Retinal pigment epithelial cell (primary cell): ENCODE measurements at places on chromosomes 16 and 17.

- DNase-seq = no peak
Measured at GRCh38 chr16:31008149-31008548, 2.3 kb downstream of the STX1B start.

GRCh38 chr17:9842057-9842758 is 16.5 kb downstream of the GLP2R start:
- peak; percentile 39 for DNase-seq

DNA sequence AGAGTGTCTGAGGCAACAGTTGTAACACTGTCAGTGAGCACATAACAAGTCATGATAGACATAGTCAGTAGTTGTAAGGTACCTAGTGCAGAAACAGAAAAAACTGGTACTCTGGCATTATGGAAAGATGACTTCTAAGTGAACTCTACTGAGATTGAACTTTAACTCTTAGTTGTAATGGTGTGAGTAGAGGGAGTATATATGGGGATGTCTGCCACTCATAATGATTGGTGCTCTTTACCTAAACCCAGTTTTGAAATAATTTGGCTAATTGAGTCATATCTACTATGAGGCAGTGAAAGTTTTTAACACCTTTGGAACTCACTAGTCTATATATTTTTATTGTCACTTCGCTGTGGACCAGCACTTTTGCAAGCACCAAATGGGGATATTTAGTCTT is 6.6 kb downstream of the NLK start:
- DNase-seq = no peak

DNA sequence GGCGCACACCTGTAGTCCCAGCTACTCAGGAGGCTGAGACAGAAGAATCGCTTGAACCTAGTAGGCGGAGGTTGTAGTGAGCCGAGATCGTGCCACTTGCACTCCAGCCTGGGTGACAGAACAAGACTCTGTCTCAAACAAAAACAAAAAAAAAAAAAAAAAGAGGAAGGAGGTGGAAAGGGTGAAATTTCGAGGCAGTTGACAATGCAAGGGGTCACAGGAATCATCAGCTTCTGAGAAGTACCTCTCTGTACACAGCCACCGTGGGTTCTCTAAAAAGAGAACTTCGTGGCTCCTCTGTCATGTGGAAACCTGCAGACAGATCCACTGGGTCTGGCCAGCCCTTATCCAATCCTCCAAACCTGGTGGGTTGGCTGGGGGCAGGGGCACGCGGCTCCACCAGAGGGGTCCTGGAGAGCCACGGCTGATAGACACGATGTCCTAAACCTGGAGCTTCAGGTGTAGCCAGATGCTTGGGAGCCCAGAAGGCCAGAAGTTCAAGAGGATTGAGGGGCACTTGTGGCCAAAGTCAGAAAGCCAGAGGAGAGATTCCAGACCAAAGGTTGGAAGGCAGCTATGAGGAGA is 540 bp upstream of the CD300LF start:
- no peak for DNase-seq

DNA sequence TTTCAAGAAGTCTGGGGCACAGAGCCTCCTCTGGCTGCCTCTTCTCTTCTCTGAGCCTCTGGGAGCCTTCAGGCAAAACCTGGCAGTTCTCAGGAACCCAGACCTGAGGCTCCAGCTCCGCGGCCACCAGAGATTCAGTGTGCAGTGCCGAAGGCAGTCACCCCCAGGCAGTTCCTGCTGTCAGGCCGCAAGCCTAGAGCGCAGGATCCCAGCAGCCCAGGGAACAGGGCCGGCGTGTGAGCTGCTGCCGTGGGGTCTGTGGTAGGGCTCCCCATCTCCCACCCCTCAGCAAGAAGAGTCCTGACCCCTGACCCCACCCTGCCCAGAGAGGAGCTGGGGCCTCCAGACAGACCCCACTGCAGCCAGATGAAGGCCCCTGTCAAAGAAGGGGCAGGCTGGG is 78.2 kb downstream of the AMFR start:
- no peak for DNase-seq

- peak; percentile 84 for DNase-seq
Measured at GRCh38 chr17:33451221-33451620, 158.1 kb upstream of the ASIC2 start.

DNA sequence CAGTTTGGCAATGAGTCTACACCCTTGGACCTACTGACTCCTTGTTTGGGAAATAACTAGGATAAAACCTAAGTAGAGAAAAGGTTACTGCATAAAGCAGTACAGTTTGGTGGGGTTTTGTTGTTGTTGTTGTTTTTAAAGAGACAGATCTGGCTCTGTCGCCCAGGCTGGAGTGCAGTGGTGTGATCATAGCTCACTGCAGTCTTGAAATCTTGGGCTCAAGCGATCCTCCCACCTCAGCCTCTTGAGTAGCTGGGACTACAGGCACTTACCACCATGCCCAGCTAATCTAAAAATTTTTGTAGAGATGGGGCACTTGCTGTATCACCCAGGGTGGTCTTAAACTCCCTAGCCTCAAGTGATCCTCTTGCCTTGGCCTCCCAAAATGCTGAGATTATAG is 1.2 kb downstream of the PDP2 start:
- DNase-seq = no peak

GRCh38 chr17:29661213-29661612 is 38.5 kb upstream of the CORO6 start:
- DNase-seq = no peak

GRCh38 chr16:89472711-89473075 is 17.7 kb downstream of the ANKRD11 start:
- no peak for DNase-seq

- no peak for DNase-seq
Measured at GRCh38 chr16:78252757-78253156, 153.3 kb downstream of the WWOX start.

DNA sequence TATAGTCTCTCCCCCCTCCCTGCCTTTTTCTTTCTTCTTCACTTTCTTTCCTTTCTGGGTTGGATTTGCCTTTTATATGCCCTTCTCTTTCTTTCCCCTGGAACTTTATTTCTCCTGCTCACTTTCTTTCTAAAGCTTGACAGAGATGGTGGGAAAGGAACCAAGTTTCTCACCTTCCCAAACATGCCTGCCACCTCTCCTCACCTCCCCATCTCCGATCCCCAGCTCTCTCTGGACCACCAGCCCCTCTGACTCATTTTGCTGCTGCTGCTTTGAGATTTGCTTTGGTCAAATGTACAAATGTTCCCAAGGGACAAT is 6.7 kb upstream of the LHX1 start:
- DNase-seq = no peak

- no peak for DNase-seq
Measured at GRCh38 chr17:75313941-75314551, 24.8 kb upstream of the SLC25A19 start.

GRCh38 chr16:28591355-28591754 is 5.5 kb downstream of the SULT1A2 start:
- no peak for DNase-seq

DNA sequence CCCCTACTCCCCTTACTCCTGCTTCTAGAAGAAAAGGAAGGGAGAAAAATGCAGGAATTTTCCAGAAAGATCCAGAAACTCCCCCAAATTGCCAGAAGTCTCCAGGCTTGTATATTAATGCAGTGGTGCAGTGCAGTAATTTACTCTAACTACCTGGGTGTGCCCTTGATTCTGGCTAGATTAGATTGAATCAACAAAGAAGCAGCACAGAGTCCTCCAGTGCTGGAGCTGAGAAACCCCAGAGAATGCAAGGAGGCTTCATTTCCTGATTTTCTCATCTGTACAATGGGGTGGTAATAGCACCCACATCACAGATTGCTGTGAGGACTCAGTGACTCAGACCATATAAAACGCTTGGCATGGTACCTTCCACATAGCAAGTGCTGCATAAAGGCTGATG is 247.3 kb upstream of the RPL38 start:
- no peak for DNase-seq

- DNase-seq = no peak
Measured at GRCh38 chr17:9206741-9207332, 185.5 kb downstream of the NTN1 start.

DNA sequence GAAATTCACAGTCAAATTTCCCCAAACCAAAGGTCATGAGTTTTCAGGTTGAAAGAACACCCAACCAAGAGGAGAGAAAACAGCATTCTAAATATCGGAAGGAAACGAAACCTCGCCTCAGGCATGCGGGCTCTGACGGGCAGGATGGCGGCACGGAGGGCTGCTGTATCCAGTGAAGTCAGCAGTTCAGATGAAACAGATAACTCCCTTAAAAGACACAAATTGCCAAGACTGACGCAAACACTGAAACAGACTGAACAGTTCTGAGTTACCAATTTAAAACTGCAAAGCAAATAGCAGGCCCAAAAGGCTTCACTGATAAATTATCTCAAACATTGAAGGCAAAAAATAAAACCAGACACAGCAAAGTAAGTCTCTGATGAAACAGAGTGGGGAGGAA is 20.6 kb upstream of the CDH15 start:
- DNase-seq = no peak

DNA sequence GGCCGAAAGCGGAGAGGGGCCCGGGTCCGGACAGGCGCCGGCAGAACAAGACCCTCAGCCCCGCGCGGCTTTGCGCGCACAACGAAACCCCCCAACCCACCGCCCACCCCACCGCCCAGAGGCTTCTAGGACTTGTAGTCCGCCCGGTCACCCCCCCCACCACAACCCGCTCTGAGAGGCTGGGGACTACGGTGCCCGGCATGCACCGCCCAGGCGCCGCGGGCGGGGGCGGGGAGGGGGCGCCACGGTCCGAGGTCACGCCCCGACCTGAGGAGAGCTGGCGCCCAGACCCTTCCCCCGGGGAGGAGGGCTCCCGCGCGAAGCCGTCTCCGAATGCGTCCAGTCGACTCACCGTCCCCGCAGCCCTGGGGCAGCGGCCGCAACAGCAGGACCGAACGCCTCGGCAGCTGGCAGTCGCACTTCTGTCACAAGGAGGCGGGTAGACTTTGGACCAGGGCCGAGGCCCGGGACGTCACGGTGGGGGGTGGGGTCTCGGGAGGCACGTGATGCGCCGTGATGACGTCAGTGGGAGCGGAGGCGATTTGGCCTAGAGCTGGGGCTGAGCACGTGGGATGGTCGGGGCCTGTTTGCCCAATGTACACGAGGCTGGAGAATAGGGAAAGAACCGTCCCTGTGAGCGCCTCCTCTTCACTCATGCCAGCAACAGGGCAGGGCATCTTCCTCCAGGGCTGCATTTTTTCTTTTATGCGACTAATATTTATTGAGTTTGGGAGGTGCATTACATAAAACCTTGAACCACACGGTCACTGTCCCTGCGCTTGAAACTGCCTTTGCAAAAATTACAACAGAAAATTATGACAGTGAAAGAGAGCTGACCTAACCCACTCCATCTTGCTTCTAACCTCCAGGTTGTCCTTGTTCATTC is at the start of gene CDIP1:
CDIP1 (minus strand) TSS at position 424 of the 886 bp plus-strand sequence. CDS start 24,643 bp downstream, outside the sequence.
- DNase-seq = peak; percentile 76

DNA sequence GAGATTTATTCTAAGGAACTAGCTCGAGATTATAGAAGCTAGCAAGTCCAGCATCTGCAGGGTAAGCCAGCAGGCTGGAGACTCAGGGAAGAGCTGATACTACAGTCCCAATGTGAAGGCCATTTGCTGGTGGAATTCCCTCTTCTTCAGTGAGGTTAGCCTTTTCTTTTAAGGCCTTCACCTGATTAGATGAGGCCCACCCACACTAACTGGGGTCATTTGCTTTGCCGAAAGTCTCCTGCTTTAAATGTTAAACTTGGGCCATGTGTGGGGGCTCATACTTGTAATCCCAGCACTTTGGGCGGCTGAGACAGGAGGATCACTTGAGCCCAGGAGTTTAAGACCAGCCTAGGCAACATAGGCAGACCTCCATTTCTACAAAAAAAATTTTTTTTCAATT is 168.3 kb downstream of the LGALS9B start:
- DNase-seq = no peak

DNA sequence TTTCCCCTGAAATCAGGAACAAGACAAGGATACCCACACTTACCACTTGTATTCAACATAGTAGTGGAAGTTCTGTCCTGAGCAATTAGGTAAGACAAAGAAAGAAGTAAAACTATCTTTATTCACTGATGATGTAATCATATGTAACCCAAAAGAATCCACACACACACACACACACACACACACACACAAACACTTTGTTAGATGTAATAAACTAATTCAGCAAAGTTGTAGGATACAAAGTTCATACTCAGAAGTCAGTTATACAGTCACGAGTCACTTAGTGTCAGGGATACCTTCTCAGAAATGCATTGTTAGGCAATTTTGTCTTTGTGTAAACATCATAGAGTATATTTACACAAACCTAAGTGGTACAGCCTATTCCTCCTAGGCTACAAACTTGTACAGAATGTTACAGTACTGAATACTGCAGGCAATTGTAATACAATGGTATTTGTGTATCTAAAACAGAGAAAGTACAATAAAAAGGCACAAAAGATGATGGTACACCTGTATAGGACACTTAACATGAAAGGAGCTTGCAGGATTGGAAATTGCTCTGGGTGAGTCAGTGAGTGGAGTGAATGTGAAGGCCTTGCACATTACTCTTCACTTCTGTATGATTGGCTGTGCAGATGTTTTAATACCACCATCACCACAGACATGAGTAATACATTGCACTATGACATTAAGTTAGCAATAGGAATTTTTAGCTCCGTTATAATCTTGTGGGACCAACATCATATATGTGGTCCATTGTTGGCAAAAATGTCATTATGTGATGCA is 370.1 kb downstream of the ZFHX3 start:
- DNase-seq = no peak
